BE2C (cell line): ENCODE measurements at places on chromosomes 12 and 14.

- DNase-seq, result peak; percentile 96
Measured at GRCh38 chr12:68745904-68746571, at the start of gene SLC35E3. SLC35E3 (plus strand) TSS chr12:68746176; CDS start chr12:68746378, 202 bp downstream.

- DNase-seq, result no peak
Measured at GRCh38 chr12:2238111-2238510, 185.3 kb downstream of the CACNA1C start.

DNA sequence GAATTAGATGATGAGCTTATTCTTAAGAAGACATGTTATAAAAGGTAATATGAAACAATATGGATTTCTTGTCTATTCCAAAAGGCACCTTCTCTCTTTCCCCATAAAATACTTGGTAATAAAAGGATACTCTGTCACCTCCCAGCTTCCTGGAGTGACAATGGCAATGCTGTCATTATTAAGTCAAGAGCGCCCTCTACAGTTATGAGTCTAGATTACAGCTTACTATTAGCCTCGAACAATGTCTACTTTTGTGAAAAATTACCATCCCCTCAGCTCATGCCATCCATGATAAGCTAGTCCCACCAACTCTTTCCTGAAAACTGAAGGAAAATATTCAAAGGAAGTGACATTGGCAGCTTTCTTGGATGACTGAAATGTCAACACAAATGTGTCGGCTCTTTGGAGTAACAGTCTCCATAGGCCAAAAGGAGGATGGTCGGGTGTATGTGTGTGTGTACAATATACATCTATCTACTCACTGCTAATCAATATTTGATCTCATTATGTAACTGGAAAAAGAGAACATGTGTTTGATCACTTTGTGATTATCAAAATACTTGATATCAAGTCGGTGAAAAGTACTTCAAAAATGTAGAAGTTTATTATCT, 48.7 kb upstream of the CDKN3 start:
- DNase-seq, result peak; percentile 26

- DNase-seq, result no peak
Measured at GRCh38 chr12:27109334-27110028, 27.1 kb upstream of the C12orf71 start.

DNA sequence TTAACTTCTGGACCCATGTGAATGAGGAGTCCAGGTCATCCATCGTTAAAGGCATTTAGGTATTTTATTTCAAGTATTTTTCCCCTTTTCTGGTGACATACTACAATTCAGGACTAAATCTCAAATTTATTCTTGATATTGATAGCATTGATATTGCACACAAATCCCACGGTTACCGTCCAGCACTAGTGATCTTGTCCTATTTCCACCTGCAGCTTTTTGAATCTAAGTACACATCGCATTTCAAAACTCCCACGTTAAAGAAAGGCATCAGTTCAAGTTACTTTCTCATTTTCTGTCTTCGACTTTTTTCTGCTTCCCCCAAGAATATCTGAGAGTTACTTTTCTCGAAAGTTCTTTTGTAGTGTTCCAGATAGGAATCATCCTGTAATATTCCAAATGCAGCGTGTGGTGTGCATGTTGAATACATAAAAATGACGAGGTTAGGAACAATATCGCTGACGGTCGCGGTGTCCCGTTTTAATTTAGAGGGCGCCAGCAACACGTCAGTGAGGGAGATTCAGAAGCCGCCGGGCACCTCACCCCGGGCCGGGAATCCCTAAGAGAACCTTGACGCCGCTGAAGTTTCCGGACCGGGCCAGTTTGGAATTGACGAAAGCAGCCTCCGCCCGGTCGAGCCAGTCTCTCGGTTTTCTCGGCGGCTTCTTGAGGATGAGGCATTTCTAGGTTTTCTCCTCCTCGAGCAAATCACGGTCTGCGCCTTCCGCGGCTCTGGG, 569 bp upstream of the RGS6 start:
- DNase-seq, result no peak
